ENCODE measurements at places on chromosomes 6 and 20.

DNA sequence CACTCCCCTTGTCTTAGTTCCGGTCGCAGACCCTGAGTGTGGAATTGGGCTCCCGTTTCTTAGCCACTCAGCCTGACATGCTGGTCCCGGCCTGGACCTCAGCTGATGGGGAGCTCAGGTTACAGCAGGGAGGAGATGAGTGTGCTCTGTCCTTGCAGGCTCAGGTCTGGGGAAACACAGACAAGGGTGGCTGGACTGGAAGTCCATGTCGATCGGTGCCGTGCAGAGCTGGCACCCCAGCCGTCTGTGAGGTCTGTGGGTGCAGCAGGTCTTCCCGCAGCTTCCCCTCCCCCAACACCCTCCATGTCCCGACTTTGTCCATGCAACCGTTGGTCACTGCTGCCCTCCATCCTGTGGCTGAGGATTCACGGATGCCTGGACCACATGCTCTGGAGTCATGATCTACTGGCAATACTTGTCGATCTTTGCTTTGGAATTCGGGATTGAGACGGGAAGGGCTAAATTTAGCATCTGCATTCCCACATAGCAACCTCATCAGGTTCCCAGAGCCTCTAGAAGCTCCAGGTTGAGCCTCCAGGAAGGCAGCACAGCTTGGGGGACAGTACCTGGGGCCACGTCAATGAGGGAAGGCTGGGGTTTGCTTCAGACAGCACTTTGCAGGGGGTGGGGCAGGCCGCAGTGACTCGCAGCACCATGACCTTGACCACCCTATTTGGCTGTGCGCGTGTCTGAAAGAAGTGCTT is 118.8 kb downstream of the PSMB1 start:
- no peak for DNase-seq

GRCh38 chr6:113597231-113597583 is 259.9 kb upstream of the MARCKS start:
- DNase-seq = no peak

- no peak for DNase-seq
These were observed 356.8 kb downstream of the BTBD9 start for GRCh38 chr6:38282911-38283310.

- DNase-seq = peak; percentile 10
These were observed 16.2 kb downstream of the GABRR2 start for GRCh38 chr6:89298680-89299465.

DNA sequence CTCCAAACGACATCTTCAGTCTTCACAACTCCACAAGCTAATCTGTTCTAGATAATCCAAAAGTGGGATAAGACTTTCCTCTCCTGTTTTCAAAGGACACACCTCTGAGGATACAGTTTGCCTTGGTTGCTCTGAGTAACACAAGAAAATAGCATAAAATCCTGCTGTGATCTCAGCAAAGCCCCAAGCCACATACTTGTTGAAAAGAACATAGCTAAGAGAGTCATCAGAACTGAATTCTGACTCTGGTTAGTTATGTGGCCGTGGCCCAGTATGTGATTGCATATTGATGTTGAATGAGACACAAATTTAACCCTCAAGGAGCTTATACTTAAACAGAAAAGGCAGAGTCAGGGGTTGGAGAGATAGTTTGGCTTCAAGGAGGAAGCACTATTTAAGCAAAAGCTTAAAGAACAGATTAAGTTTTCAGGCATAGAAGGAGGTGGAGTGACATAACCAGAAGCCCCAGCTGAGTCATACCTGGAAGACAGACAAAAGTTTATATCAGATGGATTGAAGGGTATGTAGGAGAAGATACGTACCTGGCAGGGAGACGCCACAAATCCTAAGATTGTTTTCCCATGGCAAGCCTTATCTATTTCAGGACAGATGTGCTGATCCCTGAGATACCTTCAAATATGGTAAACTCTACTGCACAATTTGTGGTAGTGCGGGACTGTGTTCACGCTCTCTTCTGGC is 41.2 kb downstream of the OPN5 start:
- no peak for DNase-seq

GRCh38 chr20:36298795-36299339 is 7.3 kb upstream of the DLGAP4 start:
- DNase-seq = no peak

GRCh38 chr6:84696166-84696565 is 68.2 kb downstream of the TBX18 start:
- no peak for DNase-seq

DNA sequence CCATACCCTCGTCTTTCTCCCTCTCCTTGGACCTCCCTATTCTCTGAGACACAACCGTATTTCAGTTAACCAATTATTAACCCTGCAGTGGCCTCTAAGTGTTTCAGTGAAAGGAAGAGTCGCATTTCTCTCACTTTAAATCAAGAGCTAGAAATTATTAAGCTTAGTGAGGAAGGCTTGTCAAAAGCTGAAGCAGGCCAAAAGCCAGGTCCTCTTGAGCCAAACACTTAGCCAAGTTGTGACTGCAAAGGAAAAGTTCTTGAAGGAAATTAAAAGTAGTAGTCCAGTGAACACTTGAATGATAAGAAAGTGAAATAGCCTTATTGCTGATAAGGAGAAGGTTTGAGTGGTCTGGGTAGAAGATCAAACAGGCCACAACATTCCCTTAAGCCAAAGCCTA is 58.3 kb downstream of the SNX9 start:
- no peak for DNase-seq
